Activated gamma-delta T cell treated with Interleukin-2 at 50 U/mL for 16 hours (primary cell): ENCODE measurements at places on chromosomes 3 and 15.
A peak's percentile ranks its signal among the peaks of the same experiment; 100 is the strongest.

DNA sequence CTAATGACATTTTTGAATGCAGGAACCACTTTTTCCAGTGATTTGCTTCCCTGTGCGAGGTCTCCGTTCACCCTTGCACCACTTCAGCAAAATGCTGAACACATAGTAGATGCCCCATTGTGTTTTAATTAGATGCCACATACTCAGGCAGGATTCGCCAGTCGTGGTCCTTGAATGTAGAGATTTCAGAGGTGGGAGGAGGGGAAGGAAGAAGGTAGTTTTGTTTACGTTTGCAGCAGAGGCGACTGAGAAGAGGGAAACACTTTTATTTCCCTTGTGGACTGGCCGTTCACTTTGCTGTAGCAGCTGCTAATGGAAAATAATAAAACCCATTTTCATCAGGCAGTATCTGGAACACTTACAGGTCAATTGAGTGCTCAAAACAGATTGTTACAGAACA lies 262.8 kb upstream of the TBL1XR1 start:
- DNase-seq = no peak

DNA sequence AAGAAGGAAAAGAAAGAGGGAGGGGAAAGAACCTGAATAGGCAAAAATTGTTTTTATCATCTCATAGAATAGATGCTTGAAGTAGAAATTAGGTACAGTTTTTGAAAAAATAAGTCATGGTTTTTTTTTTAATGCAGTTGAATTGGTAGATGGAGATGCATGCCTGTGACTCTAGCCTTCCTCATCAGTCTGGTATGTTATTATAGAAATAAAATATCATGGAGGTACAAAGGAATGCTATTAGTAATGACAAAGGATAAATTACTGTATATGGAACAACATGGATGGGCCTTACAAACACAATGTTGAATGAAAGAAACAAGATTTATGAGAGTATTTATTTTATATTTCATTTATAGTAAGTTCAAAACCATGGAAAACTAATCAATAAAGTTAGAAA lies 162.4 kb upstream of the GALNT15 start:
- DNase-seq = no peak

GRCh38 chr3:107082527-107082926 lies 294.7 kb upstream of the CCDC54 start:
- no peak for DNase-seq

GRCh38 chr3:159169828-159170227 lies 368.0 kb downstream of the MFSD1 start:
- DNase-seq = no peak

- no peak for DNase-seq
These were observed 134.5 kb downstream of the IGF1R start for GRCh38 chr15:98782801-98783200.

- DNase-seq = no peak
These were observed 35.1 kb upstream of the EIF3J start for GRCh38 chr15:44501768-44502366.

DNA sequence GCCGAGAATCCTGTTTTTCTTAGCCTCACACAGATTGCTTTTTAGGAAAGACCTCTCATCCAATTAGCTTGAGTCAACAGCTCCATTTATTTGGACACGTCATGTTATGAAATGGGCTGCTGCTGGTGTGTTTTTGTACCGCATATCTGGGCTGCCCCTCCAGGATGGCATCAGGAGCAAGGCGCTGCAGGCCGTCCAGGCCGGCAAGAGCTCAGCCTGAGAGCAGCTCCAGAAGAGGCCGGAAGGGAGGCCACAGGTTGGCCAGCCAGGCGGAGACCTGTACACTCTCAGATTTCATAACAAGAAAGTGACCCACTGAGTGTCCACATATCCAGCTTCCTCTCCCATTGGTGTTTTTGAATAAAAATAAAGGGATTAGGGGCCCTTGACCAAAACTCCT lies 28.3 kb downstream of the FOXL2NB start:
- DNase-seq = no peak

DNA sequence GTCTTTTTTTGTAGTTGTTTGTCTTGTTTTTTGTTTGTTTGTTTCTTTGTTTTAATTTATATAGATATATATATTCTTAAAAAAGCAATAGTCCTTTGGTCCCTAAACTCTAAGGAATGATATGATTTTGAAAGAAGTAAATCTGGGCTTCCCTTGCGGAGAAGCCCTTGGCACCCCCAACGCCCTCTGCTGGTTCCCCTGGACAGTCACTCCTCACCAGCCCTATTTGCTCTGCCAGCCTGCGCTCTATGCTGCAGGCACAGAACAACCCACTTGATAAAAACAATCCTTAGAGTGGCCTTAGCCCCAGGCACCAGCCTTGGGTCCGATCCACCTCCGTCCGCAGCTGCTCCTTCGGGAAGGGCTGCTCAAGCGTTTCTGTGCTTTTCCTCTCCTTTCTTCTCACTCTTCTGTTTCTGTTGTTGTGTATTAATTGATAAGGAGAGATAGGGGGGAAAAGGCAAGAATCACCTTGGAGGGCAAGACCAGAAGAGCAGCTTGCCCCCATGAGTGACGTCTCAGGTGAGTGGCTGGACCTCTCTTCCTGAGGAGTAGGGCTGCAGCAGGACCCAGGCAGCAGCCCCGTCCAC lies 13.7 kb upstream of the PARP6 start:
- peak; percentile 47 for DNase-seq

GRCh38 chr3:4758957-4759656 lies 220.1 kb upstream of the BHLHE40 start:
- DNase-seq = no peak

DNA sequence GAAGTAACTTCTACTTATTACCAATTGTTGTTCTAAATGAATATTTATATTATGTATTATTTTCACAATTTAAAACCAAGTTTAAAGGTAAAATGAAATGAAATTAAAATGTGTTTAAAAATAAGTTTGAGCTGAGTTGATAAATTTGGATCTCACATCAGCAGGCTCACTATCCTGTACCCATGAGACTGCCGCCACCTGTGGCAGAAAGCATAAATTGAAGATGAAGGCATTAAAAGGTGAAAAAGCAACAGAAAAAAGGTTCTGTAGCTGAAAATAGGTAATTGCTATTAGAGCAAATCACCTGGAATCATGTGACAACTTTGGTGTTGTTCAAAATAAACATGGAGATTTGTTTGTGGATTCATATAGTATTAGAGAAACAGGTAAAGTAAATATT lies 133.0 kb upstream of the CADM2 start:
- no peak for DNase-seq

- no peak for DNase-seq
These were observed 389.8 kb upstream of the RARB start for GRCh38 chr3:25038271-25038670.

DNA sequence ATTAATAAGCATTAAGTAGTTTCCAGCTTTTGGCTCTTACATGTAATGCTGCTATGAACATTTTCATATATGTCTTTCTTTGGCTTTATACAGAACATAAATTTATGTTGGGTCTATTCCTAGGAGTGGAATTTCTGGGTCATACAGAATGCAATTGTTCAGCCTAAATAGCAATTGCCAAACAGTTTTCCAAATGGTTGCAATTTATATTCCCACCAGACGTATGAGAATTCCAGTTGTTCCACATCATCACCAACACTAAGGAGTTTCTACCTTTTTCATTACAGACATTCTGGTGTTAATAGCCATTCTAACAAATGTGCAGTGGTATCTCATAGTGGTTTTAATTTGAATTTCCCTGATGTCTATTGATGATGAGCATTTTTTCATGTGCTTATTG lies 160.1 kb upstream of the TMC3 start:
- DNase-seq = no peak

GRCh38 chr15:78425643-78426042 lies 12.4 kb upstream of the IREB2 start:
- no peak for DNase-seq

DNA sequence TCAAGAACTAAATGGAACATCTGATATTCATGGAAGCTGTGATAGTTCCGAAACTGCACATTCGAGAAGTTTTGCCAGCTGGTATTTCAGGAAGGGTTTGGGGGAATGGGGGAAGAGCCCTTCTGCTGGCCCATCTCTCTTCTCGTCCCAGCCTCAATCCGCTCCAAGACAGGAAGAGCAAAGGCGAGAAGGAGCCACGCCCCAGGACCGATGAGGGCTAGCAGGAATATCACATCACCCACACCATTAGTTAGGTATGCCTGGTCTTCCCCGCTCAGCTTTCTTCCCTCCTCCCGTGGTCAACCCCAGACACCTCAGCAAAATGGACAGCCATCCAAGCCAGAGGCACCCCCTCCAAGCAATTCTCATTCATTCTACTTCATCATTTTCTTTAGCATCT lies 14.9 kb upstream of the PCSK6 start:
- DNase-seq = no peak

GRCh38 chr15:66599536-66600239 lies 33.9 kb upstream of the LCTL start:
- no peak for DNase-seq

GRCh38 chr3:42704136-42704841 lies 1.7 kb upstream of the HHATL start:
- no peak for DNase-seq

DNA sequence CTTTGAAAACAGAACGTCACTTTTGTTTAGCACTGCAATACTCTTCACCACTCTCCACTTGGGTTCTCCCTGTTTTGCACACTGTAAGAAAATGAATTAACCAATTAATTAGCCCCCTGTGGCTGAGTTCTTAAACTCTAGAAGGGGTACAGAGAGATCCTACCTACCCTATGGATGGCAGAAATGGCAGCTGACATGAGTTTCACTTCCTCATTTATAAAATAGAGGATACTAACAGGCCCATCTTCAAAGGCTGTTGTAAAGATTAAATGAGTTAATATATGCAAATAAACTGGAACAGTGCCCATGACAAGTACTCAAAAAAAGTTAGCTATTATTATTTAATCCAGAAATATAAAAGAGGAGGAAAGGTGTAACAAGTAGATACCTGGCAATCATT lies 36.9 kb downstream of the SUCLG2 start:
- DNase-seq = no peak

- no peak for DNase-seq
These were observed 418.8 kb upstream of the ALCAM start for GRCh38 chr3:104947943-104948342.

DNA sequence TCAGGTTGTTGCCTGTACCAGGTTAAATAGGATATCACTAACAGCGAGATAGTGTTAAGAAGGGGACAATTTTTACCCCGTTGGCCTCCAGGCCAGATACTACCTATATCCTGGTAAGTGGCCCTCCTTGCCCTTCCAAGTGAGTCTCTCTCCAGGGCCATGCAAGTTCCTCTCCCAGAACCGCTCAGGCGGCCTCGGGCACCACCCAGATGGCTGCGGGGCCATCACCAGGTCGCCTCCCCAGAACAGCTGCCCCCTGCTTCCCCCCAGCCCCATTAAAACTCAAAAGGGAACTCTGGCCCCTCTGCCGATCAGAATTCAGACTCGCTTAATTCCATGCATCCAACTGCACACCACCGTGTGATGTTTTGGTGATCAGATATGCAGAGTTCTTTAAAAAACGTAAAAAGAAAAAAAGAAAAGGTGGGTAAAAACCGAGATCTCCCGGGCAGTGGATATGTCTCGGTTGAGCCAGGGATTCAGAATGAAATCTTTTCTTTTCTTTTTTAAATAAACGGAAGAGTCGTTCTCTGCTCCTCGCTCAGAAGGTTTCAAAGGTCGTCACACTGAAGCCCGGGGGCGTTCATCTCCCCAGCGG lies 1.9 kb upstream of the TRIM71 start:
- DNase-seq = no peak

- no peak for DNase-seq
These were observed 10.4 kb downstream of the CLDN11 start for GRCh38 chr3:170429050-170429449.

GRCh38 chr15:71510763-71511162 lies 299.6 kb upstream of the NR2E3 start:
- DNase-seq = no peak

- no peak for DNase-seq
These were observed 144.5 kb upstream of the BCL6 start for GRCh38 chr3:187889601-187890404.

GRCh38 chr3:107426223-107426622 lies 49.0 kb downstream of the CCDC54 start:
- DNase-seq = no peak

DNA sequence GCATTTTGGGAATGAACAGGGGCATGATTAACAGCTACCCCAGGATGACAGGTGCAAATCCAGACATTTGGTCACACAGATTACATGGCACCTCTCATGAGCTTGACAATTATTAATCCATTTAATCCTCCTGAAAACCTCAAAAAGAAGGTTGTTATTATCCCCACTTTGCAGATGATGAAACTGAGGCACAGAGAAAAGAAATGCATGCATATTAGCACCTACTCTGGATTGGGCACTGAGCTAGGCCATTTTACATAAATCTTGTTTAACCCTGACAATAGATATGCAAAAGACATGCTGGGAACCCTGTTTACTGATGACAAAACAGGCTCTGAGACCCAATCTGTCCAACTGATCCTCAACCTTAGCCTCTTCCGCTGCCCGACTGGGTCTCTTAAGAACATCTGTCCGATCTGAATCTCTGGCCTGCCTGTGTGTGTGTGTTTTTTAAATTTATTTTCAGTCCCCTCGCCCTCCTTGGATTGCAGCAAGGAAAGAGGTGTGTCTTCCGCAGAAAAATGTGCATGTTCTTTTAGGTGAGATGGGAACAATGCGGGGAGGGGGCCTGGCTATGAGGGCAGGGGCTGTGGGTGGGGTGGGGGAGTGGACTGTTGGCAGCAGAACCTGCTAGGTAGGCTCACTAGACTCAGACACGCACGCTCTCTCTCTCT lies 162.5 kb downstream of the WNT7A start:
- no peak for DNase-seq

DNA sequence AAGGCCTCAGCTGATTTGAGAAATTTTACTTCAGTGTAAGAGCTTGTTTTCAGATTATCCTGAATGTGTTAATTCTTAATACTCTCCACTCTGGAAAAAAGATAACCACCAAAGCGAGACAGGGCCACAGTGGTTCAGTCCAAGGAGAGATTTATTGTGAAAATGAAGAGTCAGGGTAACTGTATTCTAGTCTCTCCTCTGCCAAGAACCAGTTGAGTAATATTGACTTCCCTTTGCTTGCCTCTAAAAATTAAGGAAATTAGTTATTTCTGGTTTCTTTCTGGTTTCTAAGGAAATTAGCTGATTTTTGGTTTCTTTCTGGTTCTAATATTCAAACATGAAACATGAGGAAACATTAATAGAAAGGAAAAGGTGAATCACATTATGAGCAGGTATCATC lies 34.9 kb downstream of the PPP1R2 start:
- no peak for DNase-seq

- no peak for DNase-seq
These were observed 47.2 kb upstream of the SLC6A11 start for GRCh38 chr3:10768708-10769394.

- DNase-seq = no peak
These were observed 12.4 kb downstream of the NDUFB4 start for GRCh38 chr3:120608506-120608905.

- DNase-seq = no peak
These were observed 144.3 kb upstream of the DNAJC19 start for GRCh38 chr3:181133832-181134231.
